Stimulated activated naive CD4-positive, alpha-beta T cell (primary cell): ENCODE measurements at places on chromosomes 2 and 18.

DNA sequence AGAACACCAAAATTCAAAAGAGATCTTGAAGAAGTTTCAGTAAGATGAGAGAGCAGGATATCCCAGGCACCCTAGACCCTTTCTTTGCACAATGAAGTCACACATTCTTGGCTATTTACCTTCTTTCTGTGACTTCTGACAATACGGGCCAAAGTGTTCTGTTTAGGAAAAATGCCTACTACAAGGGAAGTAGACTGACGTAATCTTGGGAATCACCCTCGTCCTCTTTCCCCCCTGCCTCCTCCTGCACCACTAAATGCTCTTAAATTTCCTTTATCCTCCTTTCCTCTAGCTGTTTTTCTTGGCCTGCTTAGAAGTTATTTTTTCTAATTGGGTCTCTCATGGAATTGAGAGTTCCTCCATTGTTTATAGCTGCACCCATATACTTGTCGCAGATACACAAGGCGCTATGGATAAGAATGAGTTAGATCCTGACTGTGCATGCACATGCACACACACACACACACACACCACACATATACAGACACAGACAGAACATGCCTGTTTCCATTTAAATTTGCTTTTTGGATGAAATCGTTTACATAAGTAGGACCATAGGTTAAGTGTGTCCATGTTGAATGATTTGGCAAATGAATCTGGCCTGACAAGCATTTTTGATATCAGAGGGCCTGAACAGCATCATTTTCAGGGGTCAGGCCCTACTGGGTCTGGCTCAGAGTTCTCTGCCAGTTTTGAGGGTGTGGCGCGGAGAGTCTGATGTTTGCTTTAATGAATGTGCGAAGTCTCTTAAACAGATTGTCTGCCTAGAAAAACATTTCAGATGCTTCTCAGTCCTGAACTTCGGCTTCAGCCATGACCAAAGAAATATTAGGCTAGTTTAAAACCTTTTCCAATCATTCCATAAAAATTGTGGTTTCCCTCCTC, 131.9 kb upstream of the NT5C1B start:
- no peak for DNase-seq

GRCh38 chr2:46123013-46123412, 174.2 kb upstream of the EPAS1 start:
- DNase-seq = no peak

DNA sequence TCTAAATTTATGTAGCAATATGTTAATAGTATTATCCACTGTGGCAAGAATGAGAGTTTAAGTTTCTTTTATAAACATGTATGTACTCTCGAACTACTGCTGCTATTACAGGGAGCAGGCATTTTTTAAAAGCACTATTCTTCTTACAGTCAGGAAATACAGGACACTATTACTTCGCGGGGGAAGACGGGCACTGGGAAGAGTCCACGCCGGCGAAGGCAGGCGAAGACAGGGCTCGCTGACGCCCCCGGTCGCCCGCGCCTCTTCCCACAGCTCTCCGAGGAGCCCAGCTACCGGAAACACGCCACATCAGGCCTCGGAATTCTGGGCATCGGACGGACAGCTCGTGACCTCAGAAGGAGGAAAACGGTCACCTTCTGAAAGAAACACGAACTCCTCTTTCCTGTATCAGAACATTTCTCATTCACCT, 90.2 kb downstream of the FAM161A start:
- DNase-seq = no peak

GRCh38 chr18:62953663-62954062, 238.3 kb downstream of the PHLPP1 start:
- no peak for DNase-seq

DNA sequence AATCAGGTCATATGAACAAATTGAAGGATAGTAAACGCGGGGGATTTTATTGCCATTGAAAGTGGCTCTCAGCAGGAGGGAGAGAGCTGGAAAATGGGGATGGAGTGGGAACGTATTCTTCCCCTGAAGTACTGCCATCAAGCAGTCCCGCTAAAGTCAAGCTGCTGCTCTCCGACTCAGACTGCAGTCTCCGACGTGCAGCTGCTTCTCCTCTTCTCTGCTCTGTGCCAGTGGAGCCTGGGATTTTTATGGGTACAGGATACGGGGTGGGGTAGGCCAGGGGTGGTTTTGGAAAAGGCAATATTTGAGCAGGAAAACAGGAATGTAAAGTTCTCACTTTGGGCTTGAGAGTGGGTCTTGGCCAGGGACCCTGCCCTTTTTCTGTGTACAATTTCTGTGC, 33.0 kb downstream of the KCTD18 start:
- no peak for DNase-seq
